ENCODE measurements at places on chromosomes 5 and 9. TPM values are rescaled to one million over a fixed set of nuclear protein-coding genes. Genes with fewer than 3 reads are reported as not detected.
A peak's percentile ranks its signal among the peaks of the same experiment; 100 is the strongest.

GRCh38 chr9:28050046-28050445 is 476.8 kb upstream of the C9orf72 start:
- no peak for DNase-seq

DNA sequence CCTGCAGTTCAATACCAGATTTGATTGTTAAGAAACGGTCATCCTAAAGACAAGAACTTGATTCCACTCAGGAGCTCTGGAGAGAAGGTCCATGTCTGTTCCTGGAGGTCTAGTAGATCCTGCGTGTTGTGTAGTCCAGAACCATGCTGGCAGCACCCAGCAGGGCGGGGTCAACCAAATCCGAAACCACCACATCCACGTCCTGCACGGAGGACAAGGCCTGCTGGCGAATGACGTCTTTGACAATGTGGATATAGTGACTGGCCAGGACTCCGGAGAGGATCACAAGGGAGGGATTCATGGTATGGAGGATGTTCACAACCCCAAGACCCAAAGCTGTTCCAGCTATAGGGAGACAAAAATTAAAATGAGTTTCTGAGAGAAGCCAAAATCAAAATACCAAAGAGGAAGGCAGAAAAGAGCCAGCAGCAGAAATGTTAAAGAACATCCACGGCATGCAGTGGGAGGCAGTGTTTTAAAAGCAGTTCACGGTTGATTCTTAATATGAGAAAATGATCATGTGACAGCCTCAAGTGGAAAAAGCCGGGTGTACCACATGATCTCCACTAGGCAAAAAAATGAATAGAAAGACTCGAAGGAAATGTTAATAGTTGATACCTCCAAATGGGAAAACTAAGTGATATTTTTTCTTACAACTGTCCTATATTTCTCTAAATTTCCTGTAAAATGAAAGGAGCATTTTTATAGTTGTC is 26.7 kb downstream of the CLTA start:
- no peak for DNase-seq

DNA sequence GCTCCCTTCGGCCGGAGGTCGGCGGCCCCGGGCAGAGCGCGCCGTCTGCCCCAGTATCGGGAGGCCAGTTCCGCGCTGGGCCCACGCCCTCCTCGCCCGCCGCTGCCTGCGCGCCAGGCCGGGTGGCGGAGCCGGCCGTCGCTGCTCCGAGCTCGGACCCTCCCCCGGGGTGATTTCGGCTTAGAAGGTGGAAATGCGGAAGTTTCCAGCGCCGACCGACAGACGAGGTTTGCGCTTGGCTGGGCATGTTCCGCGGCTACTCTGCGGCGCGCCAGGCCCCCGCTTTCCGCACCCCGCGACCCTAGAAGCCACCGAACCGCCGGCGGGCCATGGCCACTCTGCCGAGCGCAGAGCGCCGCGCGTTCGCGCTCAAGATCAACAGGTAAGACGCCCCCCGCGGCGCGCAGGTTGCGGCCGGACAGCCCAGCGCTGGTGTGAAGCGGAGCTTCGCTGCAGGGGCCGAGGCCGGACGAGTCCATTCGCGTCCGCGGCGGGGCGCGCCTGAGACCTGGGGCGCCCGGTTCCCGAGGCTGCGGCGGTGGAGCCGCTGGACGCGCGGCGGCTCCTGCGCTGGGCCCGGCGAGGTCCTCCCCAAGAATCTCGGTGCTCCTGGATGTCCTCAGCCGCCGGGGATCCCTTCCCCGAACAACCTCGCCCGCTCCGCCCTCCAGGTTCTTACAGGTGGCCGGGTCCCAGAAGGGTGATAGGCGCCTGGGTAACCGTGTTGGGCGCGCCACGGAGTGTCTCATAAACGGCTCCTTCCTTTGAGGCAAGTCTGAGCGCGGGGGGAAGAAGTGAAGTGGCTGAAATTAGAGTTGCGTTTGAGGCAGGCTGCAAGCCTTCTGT is at the start of gene DOCK8:
Gene DOCK8, plus strand, starts transcription at position 218 of the 846 bp plus-strand sequence. Its CDS starts 112 bp downstream, at position 330.
- peak; percentile 86 for DNase-seq

GFI1B gene
- total RNA-seq: not detected

FBXW2 gene
- 40.4 TPM for total RNA-seq
